ENCODE measurements at places on chromosomes 12 and 14.
A peak's percentile ranks its signal among the peaks of the same experiment; 100 is the strongest.

- DNase-seq, result no peak
Measured at GRCh38 chr12:58815235-58815634, 105.1 kb downstream of the LRIG3 start.

DNA sequence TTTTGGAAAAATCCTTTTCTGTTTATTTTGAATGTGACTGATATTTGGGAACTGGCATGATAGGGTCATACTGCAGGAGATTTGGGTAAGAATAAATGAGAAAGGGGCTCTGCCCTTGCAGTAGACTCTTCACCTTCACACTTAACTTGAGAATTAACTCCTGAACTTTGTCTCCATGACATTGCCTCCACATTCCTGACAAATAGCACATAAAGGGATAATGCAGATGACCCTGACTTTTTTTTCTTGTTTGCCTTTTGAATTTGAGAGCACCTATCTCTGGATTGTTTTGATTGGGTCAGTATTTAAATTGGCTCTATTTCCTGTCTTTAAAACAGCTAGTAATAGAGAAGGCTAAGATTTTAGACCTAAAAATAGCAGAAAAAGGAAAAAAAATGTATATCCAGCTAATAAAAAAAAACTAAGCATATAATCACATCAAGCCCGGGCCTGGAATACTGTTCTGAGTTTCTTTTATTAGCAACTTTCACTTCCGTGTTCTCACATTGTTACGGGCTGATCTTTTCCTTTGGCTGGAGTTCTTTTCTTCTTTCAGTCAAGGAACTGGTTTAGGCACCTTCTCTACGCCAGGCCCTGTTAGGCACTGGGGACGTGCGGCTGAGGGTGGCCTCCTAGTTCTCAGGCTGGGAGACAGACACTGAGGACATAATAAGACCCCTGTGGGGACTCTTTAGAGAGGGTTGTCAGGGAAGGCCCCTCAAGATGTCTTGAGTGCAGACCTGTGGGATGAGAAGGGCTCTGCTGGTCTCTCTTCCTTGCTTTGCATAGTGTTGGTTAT, 53.1 kb upstream of the GNPNAT1 start:
- no peak for DNase-seq

GRCh38 chr14:81330619-81331122, 69.5 kb downstream of the STON2 start:
- DNase-seq, result no peak

DNA sequence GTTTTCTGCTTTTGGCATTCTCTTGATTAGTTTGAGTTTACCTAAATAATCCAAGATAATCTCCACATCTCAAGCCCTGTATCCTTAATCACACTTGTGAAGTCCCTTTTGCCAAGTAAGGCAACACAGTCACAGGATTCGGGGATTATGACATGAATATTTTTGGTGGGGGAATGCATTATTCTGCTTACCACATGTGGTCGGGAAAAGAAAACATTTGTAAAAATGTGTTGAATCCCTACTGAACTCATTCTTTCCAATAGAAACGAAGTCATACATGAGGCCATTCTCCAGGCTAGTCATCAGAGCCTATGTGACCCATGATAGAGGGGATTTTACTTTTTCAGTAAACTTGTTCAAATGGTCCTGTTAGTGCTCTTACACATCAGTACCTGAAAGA, 58.5 kb upstream of the PRICKLE1 start:
- DNase-seq, result peak; percentile 62

DNA sequence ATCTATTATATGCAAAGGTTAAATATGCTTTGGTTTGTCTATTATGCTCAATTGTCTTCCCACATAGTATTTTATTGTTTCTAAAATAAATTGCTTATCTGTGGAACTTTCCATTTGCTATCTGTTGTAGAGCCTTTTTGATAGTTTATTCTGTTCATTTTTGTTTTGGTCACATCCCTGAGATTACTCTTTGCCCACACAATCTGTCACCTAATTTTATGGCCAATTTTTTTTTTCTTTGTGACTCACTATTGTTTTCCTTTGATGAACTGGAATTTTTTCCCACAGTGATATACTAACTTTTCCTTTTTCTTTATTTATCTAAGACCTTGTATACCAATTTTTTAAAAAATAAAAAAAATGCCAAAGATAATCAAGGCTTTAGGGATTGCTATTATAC, 61.1 kb downstream of the RASSF9 start:
- DNase-seq, result no peak

DNA sequence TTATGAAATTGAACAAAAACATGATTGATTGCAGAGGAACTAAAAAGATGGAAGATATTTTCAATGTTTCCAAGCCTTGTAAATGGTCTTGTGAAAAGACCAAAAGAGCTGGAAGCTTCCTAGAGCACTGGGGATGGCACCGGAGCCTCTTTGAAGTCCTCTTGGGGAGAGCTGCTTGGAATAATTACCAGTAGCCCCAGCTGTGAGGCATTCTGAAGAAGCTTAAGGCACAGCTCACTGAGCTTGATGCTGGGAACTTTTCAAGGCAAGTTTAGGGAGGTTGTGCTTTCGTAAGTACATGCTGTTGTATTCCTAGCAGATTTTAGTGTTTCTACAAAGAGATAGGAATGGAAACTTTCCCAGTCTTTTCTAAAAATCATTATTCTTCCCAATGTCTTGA, 13.9 kb downstream of the PDZRN4 start:
- no peak for DNase-seq

DNA sequence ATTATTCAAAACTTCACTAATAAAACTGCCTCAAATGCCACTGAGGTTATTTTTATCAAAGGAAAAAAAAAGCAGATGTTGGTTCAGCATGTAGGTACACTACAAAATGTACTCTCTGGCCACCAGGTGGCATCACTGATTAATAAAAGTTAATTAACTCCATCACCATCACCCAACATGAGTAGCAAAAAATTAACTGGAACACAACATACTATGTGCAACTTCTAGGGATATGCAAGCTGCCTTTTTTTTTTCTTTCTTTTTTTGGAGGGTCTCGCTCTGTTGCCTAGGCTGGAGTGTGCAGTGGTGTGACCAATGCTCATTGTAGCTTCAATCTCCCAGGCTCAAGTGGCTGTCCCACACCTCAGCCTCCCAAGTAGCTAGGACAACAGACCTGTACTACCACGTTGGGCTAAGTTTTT, 43.8 kb upstream of the NR2C1 start:
- DNase-seq, result peak; percentile 66

- no peak for DNase-seq
Measured at GRCh38 chr12:120015313-120015712, 26.3 kb downstream of the BICDL1 start.

DNA sequence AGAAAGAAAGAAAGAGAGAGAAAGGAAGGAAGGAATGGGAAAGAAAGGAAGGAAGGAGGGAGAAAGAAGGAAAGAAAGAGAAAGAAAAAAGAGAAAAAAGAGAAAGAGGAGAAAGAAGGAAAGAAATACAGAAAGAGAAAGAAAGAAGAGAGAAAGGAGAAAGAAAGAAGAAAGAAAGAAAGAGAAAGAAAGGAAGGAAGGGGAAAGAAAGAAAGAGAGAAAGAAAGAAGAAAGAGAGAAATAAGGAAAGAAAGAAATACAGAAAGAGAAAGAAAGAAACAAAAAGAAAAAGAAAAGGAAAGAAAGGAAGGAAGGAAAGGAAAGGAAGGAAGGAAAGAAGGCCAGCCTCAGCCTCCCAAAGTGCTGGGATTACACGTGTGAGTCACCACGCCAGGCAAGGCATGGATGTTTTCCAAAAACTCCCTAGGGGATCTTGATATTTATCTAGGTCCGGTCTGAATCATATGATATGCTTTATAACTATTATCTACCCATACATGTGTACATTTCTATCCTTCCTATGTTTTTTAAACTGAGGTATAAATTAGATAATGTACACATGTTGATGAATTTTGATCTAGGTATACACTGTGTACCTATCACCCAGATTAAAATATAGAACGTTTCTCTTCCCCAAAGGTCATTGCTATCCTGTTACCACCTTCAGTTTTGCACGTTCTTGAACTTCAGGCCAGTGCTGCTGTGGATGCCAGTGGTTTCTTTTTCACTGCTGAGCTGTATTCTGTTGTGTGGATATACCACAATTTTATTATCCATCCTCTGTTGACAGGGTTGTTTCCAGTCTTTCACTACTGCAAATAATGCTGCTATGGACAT, 177.9 kb downstream of the RBM19 start:
- DNase-seq, result peak; percentile 12

- DNase-seq, result peak; percentile 100
Measured at GRCh38 chr12:114684098-114684869, at the start of gene TBX3. TSS of gene TBX3 (minus strand) at chr12:114684175. CDS start at chr12:114683200, 975 bp downstream.
